ENCODE measurements at places on chromosomes 1 and 21. TPM values are rescaled to one million over a fixed set of nuclear protein-coding genes. Genes with fewer than 3 reads are reported as not detected.

The PGLYRP4 gene
- total RNA-seq = not detected

The HPDL gene
- 0.74 TPM for total RNA-seq

The RORC gene
- 1.6 TPM for total RNA-seq

GRCh38 chr1:153474347-153474746 lies 13.9 kb upstream of the S100A7 start:
- DNase-seq = no peak

GRCh38 chr1:76254104-76255030 lies 179.8 kb downstream of the ST6GALNAC3 start:
- no peak for DNase-seq

GRCh38 chr1:160092366-160093068 lies 5.9 kb downstream of the IGSF8 start:
- no peak for DNase-seq

GRCh38 chr1:229454056-229454455 lies 20.2 kb upstream of the ACTA1 start:
- no peak for DNase-seq

- DNase-seq = no peak
Measured at GRCh38 chr1:162422662-162423375, 10.9 kb upstream of the SH2D1B start.

DNA sequence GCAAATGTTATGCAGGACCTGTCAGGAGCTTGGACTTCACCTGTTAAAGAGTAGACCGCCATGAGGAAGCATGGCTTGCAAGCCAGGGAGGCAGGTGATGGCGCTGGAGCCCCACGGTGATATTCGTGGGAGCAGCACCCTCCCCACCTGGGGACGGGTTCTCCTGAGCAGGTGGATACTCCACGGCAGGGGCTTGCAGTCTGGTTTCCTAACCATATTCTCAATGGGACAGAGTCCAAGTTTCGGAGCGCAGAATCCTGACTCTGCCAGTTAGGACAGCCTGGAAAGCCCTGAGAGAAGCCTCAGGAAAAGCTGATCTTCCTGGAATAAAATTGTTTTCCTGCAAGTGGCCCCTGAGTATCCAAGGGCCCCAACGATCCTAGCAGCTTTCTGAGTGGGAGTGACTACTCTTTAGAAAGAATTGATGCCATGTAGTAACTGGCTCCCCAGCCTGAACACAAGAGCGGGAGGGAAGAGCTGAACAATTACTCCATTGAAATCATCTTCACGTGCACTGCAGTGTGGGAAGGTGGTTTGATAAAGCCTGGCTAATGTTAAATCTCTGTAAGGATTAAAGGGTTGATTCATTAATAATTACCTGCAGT lies 146.3 kb upstream of the RAB4A start:
- DNase-seq = no peak

DNA sequence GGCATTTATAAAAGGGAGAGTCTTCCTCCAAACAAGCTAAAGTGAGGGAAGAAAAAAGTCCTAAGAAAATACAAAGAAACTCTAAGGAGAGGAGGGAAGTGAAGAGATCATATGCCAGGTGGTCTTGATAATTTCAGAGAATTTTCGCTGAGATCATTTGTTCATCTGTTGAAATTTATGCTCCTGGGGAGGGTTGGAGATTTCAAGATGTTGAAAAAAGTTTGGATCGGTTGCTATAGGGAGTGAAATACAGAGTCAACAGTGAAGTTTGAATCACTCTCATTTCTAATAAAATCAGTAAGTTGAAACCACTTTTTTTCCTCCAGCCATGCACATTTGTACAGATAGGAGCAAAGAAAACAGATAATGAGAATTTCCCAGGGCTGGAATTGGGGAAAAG lies 299.1 kb upstream of the ADAMTS5 start:
- no peak for DNase-seq

DNA sequence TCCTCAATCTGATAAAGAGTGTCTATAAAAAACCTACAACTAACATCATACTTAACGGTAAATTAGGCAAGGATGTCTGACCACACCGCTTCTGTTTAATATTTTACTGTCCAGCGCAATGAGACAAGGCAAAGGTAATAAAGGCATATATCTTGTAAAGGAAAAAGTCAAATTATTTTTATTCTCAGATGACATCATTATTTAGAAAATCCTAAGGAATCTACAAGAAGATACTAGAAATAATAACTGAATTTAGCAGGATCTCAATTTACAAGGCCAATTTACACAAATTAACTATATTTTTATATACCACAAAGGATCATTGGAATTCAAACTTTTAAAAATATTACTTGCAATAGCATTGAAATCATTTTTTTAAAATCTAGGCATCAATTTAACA lies 29.4 kb downstream of the GJA4 start:
- DNase-seq = no peak

- no peak for DNase-seq
Measured at GRCh38 chr1:61447106-61447967, 277.6 kb downstream of the TM2D1 start.

DNA sequence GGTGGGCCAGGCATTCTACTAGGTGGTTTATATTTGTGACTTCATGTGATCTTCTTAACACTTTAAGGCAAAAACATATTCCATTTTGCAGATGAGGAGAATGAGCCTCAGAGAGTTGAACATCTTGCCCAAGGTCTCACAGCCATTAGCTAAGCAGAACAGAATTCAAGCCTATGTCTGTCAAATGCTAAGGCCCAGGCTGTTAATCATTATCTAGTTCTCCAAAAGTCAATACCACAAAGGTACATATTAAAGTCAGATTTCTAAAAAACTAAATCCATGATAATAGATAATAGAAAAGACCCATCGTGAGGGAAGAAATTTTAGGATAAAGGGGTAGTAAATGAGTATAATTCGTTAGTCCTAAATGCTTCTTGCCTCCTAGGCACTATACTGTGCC lies 234.3 kb downstream of the KCNH1 start:
- DNase-seq = no peak

GRCh38 chr1:39359028-39359570 lies 132.3 kb upstream of the BMP8A start:
- DNase-seq = no peak

Data from urinary bladder (tissue), 4 donors.